Activated gamma-delta T cell treated with anti-CD3 and anti-CD28 coated beads, Interleukin-2, amount 50 U/mL, for 16 hours (primary cell): ENCODE measurements at places on chromosomes 11 and 22.

- no peak for DNase-seq
Measured at GRCh38 chr22:50115693-50116092, 25.9 kb downstream of the MOV10L1 start.

DNA sequence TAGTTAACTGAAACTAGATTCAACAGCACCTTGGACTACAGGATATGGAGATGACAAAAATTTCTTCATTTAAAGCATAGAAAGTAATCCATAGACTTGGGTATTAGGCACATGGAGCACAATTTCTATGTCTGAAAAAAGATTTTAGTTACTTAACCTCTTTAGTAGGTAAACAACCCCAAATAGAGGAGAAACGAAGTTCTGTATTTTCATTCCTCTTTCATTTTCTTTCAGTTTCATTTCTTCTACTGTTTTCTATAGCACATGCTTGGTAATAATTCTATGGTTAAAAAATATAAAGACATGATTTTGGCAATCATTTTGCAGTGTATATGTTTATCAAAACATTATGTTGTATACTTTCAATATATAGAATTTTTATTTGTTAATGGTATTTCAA lies 99.5 kb downstream of the CASP12 start:
- DNase-seq, result no peak

DNA sequence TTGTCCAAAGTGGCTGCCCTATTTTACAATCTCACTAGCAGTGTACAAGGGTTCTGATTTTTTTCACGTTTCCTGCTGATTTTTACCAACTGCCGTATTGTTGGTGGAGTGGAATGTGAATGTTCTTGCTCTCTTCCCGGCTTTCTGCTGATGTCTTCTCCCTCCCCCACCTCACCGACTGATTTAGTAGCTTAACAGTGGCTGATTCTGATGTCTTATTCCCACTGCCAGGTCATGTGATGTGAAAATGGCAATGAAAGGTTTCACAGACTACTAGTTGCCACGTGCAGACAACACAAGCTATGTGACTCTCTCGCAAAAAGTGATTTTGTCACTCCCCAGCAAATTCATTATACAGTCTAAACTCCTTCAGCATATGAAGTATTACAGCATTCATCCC lies 17.3 kb upstream of the NEU3 start:
- DNase-seq, result no peak

- no peak for DNase-seq
Measured at GRCh38 chr22:37381489-37381888, 45.8 kb downstream of the ELFN2 start.

GRCh38 chr22:45966895-45967365 lies 10.0 kb downstream of the WNT7B start:
- DNase-seq, result no peak

DNA sequence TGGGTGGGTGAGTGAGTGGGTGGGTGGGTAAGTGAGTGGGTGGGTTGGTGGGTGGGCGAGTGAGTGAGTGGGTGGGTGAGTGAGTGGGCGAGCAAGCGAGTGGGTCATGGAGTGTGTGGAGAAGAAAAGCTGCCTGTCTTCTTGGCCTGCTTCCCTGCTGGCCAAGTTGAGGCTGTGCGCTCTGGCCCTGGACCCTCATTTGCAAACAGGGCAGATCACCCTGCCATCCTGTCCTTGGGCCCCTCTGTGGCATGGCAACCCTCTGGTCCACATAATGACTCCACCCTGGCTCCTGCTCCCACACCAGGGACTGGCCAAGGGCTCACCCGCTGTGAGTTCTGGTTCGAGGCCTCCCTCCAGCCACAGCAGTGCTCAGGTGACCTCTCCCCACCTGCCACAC lies 35.1 kb downstream of the CAPN1 start:
- DNase-seq, result no peak

GRCh38 chr11:77136074-77136473 lies 8.0 kb downstream of the MYO7A start:
- no peak for DNase-seq

- DNase-seq, result no peak
Measured at GRCh38 chr11:12132790-12133145, 22.4 kb downstream of the MICAL2 start.

DNA sequence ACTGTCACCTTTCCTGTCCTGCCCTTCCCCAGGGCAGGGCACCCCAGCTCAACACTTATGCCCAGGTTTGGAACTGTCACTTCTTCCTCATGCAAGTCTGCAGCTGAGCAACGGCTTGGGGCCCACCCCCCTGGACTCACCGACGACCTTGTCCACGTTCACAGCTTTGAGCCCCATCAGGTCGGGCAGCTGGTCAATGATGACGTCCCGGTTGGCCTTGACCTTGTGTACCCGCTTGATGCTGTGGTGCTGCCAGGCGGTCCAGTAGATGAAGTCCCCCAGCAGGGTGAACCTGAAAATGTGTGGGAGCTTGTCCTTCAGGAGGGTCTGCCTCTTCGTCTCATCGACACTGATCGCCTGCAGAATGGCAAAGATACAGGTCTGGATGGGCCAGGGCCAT lies 135.0 kb downstream of the CRYBB2 start:
- no peak for DNase-seq

DNA sequence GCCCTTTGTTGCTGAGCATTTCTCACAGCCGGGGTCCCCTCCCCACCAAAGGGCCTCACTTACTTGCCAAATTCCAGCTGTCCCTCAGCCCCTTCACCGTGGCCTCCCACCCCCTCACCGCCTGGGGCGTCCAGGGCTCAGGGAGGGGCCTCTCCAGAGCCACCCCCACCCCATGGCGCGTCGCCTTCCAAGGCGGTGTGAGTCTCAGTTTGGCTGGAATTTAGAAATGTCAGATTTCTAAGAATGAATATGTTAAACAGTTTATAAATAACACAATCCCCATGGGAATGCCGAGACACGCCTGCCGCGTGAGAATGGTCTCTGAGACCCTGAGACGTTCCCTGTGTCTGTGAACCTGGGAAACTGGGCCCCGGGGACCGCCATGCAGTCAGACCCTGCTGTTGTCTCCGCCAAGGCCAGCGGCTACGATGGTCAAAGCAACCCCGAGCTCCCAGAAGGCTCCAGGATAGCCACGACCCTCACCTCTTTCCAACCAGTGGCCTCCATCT lies 28.9 kb downstream of the CELSR1 start:
- no peak for DNase-seq

DNA sequence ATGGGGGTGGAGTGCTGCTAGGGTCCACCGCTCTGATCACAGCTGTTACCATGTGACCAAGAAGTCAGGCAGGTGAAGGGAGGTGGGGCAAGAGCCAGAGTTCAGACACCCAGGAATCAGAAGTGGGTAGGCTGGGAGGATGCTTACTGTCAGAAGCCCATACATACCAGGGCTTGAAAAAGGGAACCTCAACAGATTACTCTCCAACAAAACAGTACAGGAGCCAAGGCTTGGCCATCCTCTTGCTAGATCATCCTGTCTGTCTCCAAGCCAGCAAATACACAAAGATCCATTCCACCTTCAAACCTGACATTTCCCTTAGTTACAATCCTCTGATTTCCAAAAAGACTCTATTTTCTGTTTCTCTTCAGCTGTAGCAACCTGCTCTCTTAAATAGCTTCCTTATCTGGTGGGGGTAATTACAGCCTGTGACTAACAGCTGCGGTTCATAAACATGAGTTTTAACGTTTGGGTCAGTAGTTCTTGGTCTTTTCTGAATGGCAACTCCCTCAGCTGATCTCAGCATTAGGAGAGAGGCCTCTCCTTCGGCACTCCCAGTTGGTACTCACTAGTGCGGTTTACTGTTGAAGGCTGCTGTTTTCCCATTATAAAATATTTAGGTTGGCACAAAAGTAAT lies 31.1 kb upstream of the WT1 start:
- no peak for DNase-seq

GRCh38 chr11:133887692-133888332 lies 42.5 kb upstream of the SPATA19 start:
- no peak for DNase-seq

DNA sequence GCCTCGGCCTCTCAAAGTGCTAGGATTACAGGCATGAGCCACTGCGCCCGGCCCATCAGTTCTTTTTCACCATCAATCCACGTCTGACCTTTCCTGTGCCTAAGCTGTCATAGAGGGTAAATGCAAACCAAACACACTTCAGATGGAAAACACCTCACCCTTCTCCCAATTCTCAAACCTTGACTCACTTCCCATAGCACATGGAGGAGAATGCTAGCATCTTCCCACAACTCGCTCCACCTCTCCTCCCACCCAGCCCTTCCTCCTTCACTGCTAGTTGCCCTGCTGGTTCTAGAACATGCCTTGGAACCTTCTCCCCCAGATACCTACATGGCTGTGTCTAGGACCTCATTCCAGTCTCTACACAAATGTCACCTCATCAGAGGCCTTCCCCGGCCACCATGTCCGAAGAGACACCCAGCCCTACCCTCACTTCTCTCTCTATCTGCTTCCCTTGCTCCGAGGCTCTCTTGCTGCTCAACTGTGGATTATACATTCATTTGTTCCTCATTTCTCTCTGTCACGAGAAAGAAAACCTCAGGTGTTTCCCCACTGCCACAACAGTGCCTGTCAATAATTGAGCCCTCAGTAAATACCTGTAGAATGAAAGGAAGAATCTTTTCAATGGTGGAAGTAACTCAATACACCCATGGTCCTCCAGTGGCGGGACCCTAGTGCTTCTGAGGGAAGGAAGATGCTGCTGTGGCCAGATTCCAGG lies 21.3 kb upstream of the NCF4 start:
- DNase-seq, result no peak

- DNase-seq, result no peak
Measured at GRCh38 chr11:130150790-130151189, 8.8 kb upstream of the ST14 start.

- DNase-seq, result no peak
Measured at GRCh38 chr22:17878941-17879340, 104.7 kb upstream of the BID start.

- DNase-seq, result no peak
Measured at GRCh38 chr11:43517518-43517917, 158.8 kb downstream of the TTC17 start.

- no peak for DNase-seq
Measured at GRCh38 chr11:130908770-130909625, 7.3 kb downstream of the SNX19 start.

- no peak for DNase-seq
Measured at GRCh38 chr22:49966041-49966773, 5.6 kb downstream of the PIM3 start.
